Astrocyte of the cerebellum (primary cell): ENCODE measurements at places on chromosomes 13 and 19.

GRCh38 chr19:41449079-41449864 lies 6.3 kb downstream of the ERICH4 start:
- DNase-seq = peak; percentile 34

DNA sequence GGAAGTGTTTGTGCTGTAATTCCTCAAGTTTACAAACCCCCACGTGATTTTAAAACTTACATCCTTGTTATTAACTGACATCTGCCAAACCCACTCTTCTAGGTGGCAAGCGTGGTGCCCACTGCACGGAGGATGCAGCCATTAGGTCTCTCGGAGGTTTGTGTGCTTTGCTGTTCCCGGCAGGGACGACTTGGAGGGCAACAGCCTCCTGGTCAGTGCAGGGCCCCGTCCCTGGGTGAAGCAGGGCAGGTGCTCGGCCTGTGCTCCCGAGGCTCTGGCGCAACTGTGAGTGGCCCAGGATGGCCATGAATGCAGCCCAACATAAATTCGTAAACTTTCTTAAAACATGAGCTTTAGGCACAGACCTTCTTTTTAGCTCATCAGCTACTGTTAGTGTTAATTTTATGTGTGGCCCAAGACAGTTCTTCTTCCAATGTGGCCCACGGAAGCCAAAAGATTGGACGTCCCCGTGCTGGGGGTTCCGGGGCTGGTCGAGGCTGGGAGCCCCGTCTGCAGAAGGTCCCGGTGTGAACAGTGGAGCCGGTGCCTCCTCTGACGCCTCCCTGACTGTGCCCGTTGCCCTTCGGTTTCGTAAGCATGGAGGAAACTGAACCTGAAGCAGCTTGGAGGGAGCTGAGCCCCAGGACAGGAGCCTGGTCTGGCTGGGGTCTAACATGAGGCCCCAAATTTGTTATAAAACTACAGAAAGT lies 11.9 kb downstream of the GAS6 start:
- no peak for DNase-seq

GRCh38 chr19:35908010-35908441 lies at the start of gene TYROBP:
Gene TYROBP (minus strand): TSS chr19:35908295. CDS start chr19:35908228, 67 bp downstream.
- DNase-seq = no peak

GRCh38 chr13:80962173-80962572 lies 621.2 kb upstream of the SPRY2 start:
- no peak for DNase-seq

GRCh38 chr13:95191821-95192563 lies 109.3 kb downstream of the ABCC4 start:
- peak; percentile 49 for DNase-seq

DNA sequence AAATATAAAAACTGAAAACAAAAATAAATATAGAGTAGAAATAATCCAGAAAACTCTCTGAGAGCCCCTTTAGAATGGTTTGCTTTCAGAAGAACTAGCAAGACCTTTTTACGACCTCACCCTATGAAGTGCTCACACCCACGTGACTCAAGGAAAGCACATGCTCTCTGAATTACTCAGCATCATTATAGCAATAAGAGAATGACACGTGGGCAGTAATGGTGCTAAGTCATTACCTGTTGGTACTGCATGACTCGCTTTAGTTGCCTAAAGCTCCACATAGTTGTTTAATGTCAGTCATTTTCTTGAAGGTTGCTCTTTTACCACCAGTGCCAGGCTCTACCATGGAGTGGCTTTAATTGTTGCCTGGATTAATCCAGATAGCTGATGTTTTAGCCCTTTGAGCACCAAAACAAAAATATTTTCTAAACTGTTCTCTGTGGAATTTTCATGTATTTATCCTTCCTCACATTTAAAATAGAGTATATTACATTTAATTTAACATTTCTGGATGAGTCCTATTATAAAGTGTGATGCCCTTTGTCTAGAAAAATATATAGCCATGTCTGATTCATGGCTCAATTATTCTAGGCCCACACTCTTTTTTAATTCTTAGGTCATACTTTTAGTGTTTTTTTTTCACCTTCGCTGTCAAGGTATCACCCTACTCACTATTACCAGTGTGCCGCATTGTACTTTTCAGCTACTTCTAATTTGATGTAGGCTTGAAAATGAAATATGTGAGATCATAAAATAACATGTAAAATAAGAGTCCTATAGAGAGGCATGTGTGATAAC lies 56.8 kb downstream of the THSD1 start:
- DNase-seq = no peak

DNA sequence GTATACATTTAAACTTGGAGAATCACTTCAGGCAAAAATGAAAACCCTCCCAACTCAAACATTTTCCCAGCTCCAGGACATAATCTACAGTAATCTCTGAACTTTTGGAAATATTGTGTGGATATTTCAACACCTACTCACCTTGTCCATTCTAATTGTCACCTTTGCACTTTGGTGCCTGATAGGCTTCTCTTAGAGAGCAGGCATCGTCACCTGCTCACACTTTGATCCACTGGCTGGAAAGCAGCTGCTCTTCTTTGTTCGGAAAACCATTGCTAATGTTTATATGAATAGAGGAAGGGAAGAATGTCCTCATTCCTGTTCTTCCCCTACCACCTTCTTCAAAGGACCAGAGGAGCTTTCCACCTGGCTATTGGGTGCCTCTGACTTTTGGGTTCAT lies 411.2 kb downstream of the FGF9 start:
- no peak for DNase-seq

GRCh38 chr13:95181586-95181985 lies 119.7 kb downstream of the ABCC4 start:
- no peak for DNase-seq

GRCh38 chr19:6654347-6655310 lies 15.3 kb downstream of the TNFSF14 start:
- no peak for DNase-seq

GRCh38 chr19:46983097-46983496 lies 36.5 kb upstream of the NPAS1 start:
- no peak for DNase-seq

DNA sequence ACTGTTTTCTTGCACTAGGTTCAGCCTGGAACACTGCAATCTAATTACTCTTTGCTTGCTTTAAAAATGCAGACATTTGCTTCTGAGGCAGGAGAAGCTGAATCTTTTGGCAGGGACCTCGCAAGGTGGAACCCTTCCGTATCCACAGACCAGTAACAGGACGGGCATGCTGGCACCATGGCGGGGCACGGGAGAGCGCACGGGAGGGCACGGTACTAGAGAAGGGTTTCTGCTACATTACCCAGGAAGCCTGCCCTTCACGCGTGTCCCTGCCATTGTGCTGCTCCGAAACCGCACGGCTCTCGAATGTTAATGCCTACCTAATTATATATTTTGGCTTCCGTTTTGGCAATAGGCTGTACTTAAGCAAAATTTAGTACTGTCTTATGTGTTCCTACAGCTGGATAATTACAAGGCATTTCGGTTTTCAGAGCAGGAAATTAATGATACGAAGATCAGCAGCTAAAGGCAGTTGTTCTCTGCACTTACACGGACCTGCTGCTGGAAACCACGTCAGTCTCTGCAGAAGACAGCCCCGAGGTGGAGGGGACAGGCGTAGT lies 430.4 kb downstream of the IRS2 start:
- DNase-seq = no peak

GRCh38 chr19:355134-355533 lies 10.5 kb upstream of the MIER2 start:
- DNase-seq = no peak

- no peak for DNase-seq
Measured at GRCh38 chr13:106373304-106373988, 162.0 kb downstream of the EFNB2 start.

- DNase-seq = no peak
Measured at GRCh38 chr13:23644527-23645138, 74.4 kb downstream of the TNFRSF19 start.

GRCh38 chr19:22606954-22607652 lies 27.0 kb upstream of the ZNF492 start:
- DNase-seq = no peak

DNA sequence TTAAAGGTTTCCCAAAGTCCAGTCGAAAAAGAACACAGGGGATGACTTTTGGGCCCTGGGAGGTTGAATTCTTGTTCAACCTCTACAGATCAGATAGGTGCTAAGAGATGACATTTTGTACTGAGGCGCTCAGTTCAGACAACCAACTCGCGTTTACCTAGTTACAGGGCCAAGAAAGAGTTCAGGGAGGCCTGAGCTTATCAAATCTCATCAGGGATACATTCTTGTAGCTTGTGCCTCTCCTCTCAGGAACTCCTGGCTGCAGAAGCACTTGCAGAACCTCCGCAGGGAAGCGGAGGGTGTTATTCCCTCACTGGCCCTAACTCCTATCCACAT lies 825 bp downstream of the ZNF776 start:
- DNase-seq = no peak

DNA sequence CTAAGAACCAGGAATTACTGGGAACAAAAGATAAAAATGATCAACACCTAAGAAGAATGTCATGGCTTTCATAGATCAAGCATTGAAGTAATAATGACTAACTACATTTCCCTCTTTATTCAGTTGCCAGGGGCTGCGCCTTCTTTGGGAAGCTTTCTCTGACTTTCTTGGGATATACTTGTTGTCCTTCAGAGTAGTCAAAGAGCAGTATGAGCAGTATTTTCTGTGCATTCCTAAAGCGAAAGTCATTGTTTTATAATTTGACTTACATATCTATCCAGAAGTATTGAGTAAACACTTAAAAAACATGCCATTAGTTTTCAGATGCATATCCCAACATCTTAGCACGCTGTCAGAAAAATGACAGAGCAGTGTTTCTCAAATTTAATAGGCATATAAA lies 2412.4 kb downstream of the PCDH9 start:
- DNase-seq = no peak

GRCh38 chr13:38045278-38046048 lies 175.9 kb upstream of the TRPC4 start:
- peak; percentile 4 for DNase-seq

- no peak for DNase-seq
Measured at GRCh38 chr19:13164343-13165161, 14.3 kb downstream of the IER2 start.

GRCh38 chr19:38134540-38135149 lies 89.4 kb downstream of the DPF1 start:
- DNase-seq = no peak

- no peak for DNase-seq
Measured at GRCh38 chr19:17847538-17848366, at the start of gene JAK3. Gene JAK3 (minus strand): TSS chr19:17847982. CDS start chr19:17844417, 3,565 bp downstream.

- peak; percentile 78 for DNase-seq
Measured at GRCh38 chr13:24271601-24272451, 37.6 kb upstream of the C1QTNF9 start.

DNA sequence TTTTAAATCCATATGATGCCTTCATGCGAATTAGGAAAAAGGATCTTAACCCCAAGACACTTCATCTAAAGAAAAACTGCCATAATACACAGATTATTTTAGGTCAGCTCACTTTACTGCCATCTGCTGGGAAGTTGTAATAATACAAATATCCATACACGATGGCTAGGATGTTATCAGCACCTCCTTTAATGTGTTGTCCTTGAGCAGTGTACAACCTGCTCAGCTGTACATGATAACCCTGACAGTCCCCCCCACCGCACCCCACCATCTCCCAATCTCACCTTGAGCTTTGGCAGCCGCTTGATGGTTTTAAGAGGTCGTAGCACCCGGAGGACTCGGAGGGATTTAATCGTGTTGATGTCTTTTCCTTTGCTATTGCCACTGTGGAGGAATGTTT lies 112.2 kb downstream of the IER2 start:
- peak; percentile 33 for DNase-seq

- no peak for DNase-seq
Measured at GRCh38 chr13:24096659-24097058, 63.9 kb upstream of the SPATA13 start.

GRCh38 chr13:25783076-25783475 lies 268.7 kb downstream of the SHISA2 start:
- DNase-seq = no peak

DNA sequence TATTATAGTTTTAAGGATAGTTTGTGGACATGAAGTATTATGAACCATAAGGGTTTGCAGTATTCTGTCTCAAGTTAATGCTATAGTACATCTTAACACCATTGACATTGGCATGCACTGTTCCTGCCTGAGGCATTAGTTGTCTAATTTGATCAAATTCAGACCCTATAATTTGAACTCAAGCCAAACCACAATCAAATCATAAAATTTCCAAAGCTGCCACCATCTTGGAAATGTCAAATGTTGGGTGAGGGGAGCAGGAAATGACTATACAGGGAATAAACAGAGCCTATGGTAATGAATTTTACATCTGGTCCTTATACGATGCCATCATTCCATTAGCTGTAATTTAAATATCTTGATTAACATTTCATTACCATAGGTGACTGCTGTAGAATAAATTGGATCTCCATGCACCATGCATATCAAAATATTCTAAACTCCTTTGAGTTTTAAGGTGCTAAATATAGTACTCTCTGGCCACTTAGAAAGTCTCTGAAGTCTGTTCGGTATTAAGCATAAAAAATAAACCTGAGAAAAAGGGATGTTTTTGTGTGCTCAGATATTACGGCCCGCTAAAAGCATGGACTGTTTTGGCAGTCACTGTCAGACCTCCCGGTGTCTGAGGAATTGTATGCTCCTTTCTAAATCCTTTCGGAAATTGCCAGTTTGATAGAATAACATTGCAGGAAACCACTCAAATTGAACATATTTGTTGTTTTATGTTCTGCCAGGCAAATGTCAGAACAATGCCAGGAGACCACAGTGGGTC lies 257.7 kb downstream of the SPRY2 start:
- DNase-seq = peak; percentile 89

- DNase-seq = no peak
Measured at GRCh38 chr19:52099497-52100138, 4.1 kb upstream of the ZNF841 start.

GRCh38 chr13:62093984-62094780 lies 678.5 kb upstream of the PCDH20 start:
- DNase-seq = no peak

GRCh38 chr19:13718733-13719132 lies 45.6 kb upstream of the MRI1 start:
- DNase-seq = peak; percentile 37

- DNase-seq = no peak
Measured at GRCh38 chr19:294946-295686, 3.9 kb upstream of the PLPP2 start.

DNA sequence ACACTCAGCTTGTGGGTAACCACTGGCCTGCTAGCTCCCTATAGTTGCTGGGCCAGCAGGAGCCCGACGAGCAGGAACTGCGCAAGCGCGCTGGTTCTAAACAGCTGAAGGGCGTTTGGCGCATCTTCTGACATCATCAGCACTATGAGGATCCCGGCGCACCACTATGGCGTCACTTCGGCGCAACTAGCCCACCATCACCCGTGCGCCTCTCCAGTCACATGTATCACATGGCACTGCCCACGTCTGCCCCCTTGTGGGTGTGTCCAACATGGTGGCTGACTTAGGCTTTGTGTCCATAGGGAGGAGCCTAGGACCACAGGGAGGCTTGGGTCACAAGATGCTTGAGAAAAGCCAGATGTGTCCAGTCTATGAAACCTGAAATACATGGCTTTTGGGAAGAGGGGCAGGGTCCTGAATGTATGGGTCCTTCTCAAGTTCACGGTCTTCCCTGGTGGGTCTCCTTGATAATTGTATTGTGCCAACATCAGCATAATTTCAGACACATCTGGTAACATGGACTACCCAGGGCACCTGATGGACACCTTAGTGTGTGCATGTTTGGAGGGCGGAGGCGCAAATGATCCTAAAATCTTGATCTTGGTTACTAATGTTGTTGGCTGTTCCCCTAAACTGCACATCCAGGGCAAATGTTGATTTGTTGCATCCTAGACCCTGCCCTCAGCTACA lies 18.0 kb downstream of the KLK4 start:
- no peak for DNase-seq
